ENCODE measurements at places on chromosomes 2 and 18. TPM values are rescaled to one million over a fixed set of nuclear protein-coding genes. Genes with fewer than 3 reads are reported as not detected.
A peak's percentile ranks its signal among the peaks of the same experiment; 100 is the strongest.

Gene IAH1
- total RNA-seq: 23.2 TPM

Gene MYO5B
- total RNA-seq: 8.8 TPM

Gene AKAIN1
- total RNA-seq: not detected

Gene ANTXR1
- 48.6 TPM for total RNA-seq

Gene ODC1
- 646 TPM for total RNA-seq

Gene MAIP1
- 14.8 TPM for total RNA-seq

Gene CREG2
- not detected for total RNA-seq

Gene CFC1
- not detected for total RNA-seq

DNA sequence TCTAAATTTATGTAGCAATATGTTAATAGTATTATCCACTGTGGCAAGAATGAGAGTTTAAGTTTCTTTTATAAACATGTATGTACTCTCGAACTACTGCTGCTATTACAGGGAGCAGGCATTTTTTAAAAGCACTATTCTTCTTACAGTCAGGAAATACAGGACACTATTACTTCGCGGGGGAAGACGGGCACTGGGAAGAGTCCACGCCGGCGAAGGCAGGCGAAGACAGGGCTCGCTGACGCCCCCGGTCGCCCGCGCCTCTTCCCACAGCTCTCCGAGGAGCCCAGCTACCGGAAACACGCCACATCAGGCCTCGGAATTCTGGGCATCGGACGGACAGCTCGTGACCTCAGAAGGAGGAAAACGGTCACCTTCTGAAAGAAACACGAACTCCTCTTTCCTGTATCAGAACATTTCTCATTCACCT lies 90.2 kb downstream of the FAM161A start:
- peak; percentile 82 for DNase-seq

DNA sequence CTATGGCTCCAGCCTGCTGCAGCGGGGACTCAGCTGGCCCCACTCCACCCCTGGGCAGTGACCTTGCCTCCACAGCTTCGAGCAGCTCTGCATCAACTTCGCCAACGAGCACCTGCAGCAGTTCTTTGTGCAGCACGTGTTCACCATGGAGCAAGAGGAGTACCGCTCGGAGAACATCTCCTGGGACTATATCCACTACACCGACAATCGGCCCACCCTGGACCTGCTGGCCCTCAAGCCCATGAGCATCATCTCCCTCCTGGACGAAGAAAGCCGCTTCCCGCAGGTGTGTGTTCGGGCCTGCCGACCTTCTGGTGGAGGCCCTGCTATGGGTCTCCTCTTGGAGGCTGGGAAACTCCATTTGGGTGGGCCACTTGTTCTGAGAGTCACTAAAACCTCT lies 48.6 kb downstream of the MYO7B start:
- no peak for DNase-seq

DNA sequence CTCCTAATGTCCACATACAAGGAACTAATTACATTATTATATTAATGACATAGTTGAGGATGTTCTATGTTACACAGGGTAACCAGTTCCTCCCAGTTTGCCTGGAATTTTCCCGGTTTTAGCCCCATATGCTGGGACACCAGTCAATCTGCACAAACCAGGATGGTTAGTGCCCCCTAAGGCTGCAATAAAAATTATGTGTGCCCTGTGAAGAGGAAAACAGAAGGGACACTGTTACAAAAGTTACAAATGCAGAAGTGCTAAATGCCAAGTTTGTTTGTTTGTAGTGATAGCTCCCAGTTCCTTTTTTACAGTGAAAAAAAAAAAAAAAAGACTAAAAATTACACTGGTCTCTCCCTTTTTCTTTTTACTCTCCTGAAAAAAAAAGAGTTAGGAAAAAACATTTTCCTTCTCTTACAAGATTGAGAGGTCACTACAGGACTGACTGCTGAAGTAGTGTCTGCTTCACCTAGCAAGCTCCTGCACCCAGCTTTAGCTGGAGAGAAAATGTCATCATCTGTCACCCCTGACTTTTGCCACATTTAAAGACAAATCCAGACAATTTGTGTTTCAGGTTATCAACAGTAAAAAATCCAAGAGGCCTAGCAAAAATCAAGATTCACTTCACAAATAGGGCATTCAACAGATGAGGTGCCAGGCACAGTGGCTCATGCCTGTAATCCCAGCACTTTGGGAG lies 3.2 kb downstream of the ANKRD44 start:
- DNase-seq: no peak

GRCh38 chr2:156505696-156506095 lies 69.5 kb downstream of the GPD2 start:
- no peak for DNase-seq

DNA sequence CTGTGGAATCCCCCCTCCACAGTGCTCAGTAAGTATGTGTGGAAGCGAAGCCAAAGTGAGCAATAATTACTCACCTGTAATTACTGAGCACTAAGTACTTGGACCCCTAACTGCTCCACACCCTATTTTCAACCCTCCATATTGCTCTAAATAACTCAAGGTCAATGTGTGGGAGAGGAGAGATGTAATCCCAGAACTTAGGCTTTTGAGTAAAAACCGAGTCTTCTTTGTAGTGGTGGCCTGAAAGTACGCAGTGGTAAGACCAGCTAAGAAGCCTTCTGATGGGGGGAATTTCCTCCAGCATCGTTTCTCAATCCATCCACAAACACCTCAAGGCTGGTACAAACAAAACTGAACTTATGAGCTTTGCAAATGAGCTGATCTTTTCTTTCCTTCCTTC lies 551.6 kb downstream of the ZEB2 start:
- DNase-seq: no peak

DNA sequence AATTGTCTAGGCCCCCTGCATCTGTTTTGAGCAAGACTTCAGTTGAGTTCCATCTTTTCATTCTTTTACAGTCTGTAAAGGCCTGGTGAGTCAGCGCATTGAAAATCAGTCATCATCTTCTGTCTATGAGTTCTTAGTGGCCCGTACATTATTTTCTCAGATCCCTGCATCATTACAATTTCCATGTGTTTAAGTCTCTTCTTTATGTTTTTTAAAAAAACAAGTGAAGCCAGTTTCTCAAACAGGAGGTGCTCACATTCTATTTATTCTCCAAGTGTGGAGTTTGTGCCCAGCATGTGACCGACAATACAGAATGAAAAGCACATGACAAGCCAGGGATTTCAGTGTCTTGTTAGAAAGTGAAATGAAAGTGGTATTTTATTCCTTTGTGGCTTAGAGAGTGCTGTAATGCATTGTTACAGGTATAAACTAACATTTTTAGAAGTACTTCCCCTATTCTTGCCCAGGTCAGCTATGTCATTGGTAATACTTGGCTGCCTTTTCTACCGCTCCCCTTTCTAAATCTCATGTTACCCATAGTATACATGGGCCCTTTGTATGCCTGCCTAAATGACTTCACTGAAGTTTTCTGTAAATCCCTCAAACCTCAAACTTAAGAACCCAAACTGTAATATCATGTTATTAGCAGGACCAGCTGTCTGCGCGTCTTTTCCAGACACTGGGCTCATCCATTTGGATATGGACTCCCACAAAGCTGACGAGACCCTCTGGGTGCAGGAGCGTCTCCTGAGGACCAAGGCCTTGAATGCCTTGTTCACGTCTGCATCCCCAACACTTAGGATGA lies 67.6 kb downstream of the FEZ2 start:
- no peak for DNase-seq

- no peak for DNase-seq
Observed at GRCh38 chr2:70461414-70461813, 92.2 kb downstream of the TGFA start.

- DNase-seq: peak; percentile 63
Observed at GRCh38 chr2:191333911-191334357, 88.7 kb downstream of the MYO1B start.

All from MG63 (cell line).